Activated naive CD4-positive, alpha-beta T cell treated with anti-CD3 and anti-CD28 coated beads, Interleukin-2, amount 10 ng/mL, durations not matched to agents 7 days and 5 days (primary cell): ENCODE measurements at places on chromosomes 2 and 18.

- DNase-seq = peak; percentile 88
These were observed 125.7 kb downstream of the HDAC4 start for GRCh38 chr2:239275044-239275685.

DNA sequence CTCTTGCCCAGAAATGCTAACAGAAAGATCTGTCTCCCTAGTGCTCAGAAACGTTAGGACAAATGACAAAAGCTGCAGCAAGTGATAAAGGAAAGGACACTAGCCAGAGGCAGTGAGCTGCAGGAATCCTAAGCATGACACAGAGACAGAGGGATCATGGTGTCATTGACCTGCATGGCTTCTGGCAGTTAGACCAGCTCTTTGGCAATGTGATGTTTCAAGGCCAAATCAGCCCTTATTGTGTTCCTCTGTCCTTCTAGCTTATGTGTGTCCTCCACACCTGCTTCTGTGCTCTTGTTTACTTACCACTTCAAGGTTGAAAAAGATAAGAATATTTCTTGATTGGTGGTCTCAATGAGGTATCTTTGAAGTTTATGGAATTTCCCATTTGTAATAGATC, 120.8 kb downstream of the RHBDD1 start:
- no peak for DNase-seq

DNA sequence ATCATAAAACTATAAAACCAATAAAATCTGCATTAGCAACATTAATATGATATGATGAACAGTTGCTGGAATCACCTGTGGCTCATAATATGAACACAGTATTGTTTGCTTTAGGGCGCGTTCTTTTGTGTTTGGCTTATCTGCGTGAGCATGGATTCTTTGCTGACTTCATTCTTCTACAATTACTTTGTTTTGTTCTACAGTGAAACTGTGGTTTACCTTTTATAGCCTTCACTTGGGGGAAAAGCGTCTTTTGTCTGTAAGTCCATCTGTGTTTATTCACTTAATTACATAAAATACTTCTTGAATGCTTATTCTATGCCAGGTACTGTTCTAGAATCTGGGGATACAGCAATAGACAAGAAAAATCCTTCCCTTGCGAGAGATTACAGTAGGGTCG, 74.0 kb upstream of the SEC11C start:
- DNase-seq = no peak

DNA sequence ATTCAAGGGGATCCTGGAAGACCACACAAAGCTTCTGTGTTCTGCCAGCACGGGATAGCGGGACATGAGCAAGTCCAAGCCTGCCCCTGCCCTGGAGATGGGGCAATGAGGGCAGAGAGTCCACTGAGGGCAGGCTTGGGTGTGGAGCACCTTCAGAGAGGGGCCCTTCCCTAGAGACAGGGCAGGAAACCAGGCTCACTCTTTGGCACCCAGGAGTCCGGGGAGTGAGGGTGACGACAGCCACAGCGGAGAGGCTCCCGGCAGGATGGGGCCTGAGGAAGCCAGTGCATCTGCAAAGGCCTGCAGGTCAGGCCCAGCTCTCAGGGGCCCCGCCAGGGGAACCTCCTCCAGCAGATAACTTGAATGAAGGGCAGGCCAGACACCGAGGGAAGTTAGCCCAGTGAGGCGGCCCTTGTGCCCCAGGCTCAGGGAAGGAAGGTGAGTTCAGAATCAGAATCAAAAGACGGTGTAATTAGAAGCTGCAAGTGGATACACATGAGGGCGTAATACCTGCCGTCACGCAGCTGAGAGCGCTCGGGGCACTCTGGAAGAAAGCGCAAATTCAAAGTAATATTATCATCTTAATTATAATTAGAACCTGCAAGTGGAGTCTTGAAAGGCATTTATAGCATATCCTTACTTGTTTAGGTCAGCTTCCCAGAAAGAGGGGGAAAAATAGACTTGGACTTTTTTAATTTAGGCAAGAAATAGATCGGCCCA, 142.6 kb upstream of the LGALSL start:
- DNase-seq = no peak

DNA sequence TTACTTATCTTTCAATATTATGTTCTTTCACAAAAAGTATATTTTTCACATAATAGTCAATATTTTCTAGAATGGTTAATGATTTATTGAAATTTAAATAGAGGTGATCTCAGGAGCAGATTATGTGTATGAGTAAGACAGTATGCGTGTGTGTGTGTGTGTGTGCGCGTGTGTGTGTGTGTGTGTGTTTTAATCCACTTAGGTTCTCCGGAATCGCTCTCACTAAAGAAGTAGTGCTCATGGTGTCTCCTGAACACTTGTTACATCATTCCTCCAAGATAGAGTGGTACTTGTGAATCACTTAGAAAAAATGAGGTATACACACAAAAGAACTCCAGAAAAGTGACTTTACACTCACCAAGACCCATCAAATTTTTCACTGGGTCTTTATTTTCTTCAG, 91.0 kb upstream of the KCNH7 start:
- DNase-seq = no peak

DNA sequence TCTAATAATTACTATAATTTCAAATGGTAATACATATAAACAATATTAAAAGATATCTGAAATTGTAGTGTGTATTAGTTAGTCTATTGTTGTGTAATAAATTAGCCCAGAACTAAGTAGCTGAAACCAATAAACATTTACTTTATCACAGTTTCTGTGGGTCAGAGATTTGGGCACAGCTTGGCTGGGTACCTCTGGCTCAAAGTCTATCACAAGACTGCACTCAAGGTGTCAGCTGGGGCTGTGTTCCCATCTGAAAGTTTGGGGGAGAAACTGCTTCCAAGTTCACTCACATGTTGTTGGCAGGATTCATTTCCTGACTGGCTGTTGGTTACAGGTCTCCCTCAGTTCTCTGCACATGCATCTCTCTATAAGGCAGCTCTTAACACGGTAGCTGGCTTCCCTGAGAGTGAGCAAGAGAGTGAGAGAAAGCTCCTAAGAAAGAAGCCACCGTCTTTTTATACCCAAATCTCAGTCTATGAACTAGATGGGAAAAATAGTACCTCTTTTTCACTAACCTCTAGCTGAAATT, 25.6 kb upstream of the WIPF1 start:
- DNase-seq = no peak

- no peak for DNase-seq
These were observed 126.3 kb downstream of the NRP2 start for GRCh38 chr2:205808486-205809121.

DNA sequence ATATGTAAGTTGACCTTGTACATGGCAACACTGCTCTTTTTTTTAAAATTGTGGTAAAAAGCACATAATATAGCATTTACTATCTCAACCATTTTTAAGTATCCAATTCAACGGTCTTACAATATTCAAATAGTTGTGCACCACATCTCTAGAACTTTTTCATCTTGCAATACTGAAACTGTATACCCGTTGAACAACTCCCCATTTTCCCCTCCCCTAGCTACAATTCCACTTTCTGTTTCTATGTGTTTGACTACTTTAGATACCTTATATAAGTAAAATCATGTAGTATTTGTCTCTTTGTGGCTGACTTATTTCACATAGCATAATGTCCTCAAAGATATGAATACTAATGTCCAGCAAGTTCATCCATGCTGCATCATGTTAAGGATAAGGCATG, 452.1 kb downstream of the TXNL1 start:
- DNase-seq = no peak

- peak; percentile 42 for DNase-seq
These were observed 236.0 kb downstream of the DOK6 start for GRCh38 chr18:69636529-69637301.

GRCh38 chr2:152468899-152469692, 134.1 kb downstream of the FMNL2 start:
- no peak for DNase-seq

GRCh38 chr2:237403024-237403882, 10.7 kb downstream of the COL6A3 start:
- DNase-seq = no peak

- DNase-seq = no peak
These were observed 25.8 kb upstream of the ERICH2 start for GRCh38 chr2:170744248-170745002.

DNA sequence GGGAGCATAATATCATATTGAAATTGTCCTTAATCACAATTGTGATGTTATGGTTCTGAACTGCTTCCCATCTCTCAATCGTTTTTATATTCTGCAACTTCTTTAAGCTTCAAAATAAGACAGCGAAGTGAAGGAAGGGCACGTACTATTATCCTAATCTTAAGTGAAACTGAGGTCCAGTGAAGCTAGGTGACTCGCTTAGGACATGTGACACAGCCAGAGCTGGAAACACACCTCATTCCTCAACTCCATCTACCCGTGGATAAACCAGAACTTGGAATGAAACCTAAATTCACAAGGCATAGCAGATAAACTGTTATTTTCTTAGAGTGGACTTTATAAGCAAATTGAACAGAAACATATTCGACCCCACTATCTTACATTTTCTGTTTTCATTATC, 191.2 kb upstream of the PXDN start:
- no peak for DNase-seq

GRCh38 chr18:62663731-62664336, 51.5 kb upstream of the PHLPP1 start:
- no peak for DNase-seq

DNA sequence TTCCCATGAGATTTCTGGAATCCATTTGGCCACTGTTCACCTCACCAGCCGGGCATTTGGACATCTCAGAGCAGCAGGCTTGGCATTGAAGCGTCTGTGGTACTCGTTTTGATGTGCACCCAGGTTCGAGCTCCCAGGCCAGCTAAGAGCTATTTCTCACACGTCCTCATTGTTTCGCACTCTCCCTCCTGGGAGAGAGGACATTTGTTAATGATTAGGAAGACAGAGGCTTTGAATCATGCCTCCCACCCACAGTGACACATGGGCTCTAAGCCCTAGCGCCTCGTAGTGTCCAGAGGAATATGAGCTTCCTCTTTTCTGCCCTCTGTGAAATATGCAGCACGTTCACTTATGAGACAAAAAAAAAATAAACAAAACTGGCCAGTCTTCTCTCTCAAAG, 361.8 kb downstream of the RND3 start:
- DNase-seq = no peak

DNA sequence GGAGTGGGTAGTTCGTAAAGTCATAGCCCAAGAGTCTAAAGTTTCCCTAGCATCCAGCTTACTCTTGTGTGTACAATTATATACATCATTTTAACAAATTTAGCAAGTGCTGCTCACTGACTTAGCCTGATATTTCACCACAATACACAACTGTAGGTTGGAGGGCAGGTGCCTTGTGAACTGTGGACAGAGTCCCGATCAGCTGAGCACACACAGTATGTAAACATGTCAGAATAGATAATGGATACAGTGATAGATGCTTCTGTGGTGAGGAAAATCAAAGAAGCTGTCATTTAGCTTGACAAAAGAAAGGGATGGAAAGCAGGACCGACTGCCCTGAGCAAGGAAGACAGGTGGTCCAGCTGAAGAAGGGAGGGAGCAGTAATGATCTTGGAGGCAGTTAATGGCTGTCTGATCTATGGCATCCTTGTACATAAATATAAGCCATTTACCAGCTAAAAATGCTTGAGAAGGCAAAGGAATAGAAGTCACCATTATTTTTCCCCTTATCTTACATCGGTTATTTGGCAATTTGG, 372.8 kb upstream of the UBE2E3 start:
- no peak for DNase-seq

DNA sequence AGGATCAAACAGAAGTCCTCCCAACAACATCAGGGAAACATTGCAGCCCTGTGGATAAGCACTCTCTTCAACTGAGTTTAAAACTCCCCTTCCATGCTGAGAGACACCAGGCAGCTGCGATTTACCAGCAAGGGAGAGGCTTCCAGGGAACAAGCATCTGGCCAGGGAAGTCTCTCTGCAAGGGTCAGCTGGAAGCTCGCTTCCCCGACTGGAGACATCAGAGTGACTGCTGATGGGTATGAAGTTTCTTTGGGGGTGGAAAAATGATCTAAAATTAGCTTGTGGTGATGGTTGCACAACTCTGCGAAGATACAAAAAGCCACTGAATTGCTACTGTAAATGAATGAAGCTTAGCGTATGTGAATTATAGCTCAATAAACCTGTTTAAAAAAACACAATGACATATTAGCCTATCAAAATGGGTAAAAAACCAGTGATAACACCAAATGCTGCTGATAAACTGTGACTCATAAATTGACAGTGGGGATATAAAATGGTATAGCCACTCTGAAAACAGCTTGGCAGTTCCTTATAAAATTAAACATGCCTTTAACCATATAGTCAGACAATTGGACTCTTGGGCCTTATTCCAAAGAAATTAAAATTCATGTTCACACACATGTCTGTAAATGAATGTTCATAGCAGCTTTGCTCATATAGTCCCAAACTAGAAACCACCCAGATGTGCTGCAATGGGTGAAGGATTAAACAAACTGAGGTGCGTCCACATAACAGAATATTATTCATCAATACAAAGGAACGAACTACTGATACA, 1082.0 kb downstream of the SOCS6 start:
- no peak for DNase-seq

GRCh38 chr2:26733413-26733812, 30.7 kb upstream of the SLC35F6 start:
- DNase-seq = no peak

GRCh38 chr18:36194600-36195315, 7.5 kb downstream of the MOCOS start:
- DNase-seq = no peak

DNA sequence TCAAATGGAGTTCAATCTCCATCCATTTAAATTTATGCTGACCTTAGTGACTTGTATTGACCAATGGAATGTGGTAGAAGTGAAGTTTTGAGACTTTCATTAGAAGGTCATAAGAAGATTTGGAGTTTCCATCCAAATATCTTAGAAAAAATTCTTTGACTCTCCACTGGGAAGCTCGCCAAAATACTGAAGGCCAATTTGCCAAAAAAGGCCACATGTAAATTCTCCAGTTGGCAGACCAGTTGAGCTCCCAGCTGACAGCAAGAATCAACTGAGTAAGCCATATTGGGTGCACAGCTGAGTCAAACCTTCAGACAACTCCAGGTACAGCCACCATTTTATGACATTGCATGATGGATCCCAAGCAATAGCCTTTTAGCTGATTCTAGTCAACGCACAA, 228.3 kb upstream of the SETBP1 start:
- DNase-seq = no peak

DNA sequence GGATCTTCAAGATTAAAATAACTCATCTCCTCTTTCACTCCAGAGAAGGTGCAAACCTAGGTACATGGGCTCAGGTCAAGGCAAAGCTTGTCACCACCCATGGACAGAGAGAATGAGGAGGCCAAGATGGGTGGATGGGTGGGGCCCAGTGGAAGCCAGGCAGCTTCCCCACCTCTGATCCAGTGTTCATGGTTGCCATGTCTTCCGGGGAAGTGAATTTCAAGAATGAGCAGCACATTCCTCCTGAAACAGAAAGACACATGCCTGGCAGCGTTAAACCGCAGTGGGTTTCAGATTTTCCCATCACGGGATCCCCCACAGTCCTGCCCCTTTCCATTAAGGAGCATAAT, 301.7 kb downstream of the EIPR1 start:
- DNase-seq = no peak

GRCh38 chr2:98269274-98269673, 77.0 kb upstream of the CNGA3 start:
- no peak for DNase-seq
